Mesothelial cell of epicardium (in vitro differentiated cells): ENCODE measurements at places on chromosomes 16 and 17. TPM values are rescaled to one million over a fixed set of nuclear protein-coding genes. Genes with fewer than 3 reads are reported as not detected.
A peak's percentile ranks its signal among the peaks of the same experiment; 100 is the strongest.

The KRT9 gene
- not detected in 3 replicates for total RNA-seq

The PRSS22 gene
- total RNA-seq: 22.8 to 25.1 TPM (median 24.9 TPM) in 3 replicates

The MGAT5B gene
- 0.47 to 1.0 TPM (median 0.78 TPM) in 3 replicates for total RNA-seq

DNA sequence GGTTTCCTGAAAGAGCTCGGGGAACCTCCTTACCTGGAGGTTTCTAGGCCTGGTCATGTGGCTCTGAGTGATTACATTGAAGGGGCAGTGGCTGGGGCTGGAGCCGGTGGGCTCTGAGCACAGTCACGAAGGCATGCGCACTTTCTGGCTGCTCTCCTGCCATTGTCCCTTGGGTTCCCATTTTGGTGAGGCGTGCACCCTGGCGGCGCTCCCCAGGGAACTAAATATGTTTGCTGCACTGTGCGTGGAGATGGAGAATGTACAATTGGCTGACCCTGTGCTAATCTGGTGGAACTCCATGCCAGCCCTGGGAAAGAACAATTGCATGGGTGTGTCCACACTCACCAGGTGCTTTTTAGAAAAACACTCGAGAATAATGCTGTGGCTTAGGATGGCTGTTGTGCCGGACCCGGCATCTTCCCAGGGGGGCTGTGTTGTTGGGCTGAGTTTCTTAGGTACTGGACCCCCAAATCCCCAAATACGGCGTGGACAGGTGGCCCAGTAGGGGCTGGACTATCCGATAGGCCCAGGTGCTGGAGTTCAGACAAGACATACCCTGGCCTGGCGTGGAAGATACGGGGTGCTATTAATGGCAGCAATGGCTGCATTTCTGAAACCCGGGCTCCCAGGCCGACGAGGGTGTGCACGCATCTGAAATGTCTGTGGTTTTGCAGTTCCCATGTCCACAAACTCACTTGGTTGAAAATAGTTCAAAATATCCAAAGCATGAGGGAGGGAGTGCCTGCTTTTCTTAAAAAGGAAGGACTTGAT is 230.5 kb downstream of the SEC14L1 start:
- no peaks in the 10 kb centered on the region for H3K27me3 ChIP-seq
- H3K36me3 ChIP-seq: no peaks in the 10 kb centered on the region
- peak overlapping the region; percentile 66 for H3K4me3 ChIP-seq
- no peak for DNase-seq
- H3K27ac ChIP-seq: peak overlapping the region; percentile 94

DNA sequence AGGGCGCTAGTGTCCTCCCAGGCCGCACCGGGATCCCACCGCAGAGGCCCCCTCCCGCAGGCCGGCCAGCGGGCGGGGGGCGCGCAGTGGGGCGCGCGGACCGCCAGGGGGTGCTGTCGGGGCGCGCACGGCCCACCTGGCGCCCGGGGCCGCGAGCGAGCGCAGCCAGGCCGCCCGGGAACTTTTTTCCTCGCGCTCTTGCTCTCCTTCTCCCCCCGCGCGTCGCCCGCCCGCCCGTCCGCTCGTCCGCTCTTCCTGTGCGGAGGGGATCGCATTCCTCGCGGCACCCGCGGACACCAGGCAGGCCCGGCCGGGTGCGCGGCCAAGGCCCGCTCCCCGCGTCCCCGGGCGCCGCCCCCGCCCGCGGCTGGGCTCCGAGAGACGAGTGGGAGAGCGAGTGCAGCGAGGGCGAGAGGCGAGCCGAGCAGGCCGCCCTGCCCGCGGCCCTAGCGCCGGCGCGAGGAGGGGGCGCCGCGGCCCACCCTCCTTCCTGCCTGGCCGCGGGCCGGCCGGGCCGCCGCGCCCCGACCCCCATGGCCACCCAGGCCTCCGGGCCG is at the start of gene RAI1:
TSS of gene RAI1 (plus strand) at position 272 of the 557 bp plus-strand sequence. CDS start 111,491 bp downstream, outside the sequence.
- no peaks in the 10 kb centered on the region for H3K27me3 ChIP-seq
- peak within 1 kb of the TSS; percentile 92 for H3K27ac ChIP-seq
- H3K4me3 ChIP-seq: peak within 1 kb of the TSS; percentile 85
- peaks cover 36% of the 10 kb centered on the region for H3K4me1 ChIP-seq

The MT1F gene
- total RNA-seq: 0.63 to 0.95 TPM (median 0.66 TPM) in 3 replicates

The RNF43 gene
- 38.7 to 40.3 TPM (median 39.0 TPM) in 3 replicates for total RNA-seq

DNA sequence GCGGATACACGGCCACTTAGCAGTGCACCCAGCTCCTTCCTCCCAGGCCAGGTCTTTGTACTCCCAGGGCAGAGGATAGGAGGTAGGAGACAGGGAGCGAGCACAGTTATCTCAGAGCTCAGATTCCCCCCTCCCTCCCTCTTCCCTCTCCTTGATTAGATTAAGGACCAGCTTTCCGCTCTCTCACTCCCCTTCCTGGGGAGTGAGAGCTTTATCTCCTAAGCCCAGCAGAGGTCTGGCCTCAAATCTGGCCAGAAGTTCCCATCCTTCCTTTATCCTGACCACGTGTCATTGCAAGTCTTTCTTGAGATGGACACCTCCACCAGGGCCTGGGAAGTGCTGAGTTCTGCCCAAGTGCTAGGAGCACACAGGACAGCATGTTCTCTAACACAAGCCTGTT is 5.1 kb downstream of the ARL4D start:
- H3K4me3 ChIP-seq: no peak overlapping the region
- H3K4me1 ChIP-seq: peaks cover 48% of the 10 kb centered on the region
- peaks cover 2% of the 10 kb centered on the region for H3K36me3 ChIP-seq
- no peaks in the 10 kb centered on the region for H3K27me3 ChIP-seq

- H3K27ac ChIP-seq: no peak overlapping the region
- DNase-seq: no peak
- H3K4me1 ChIP-seq: peaks cover 23% of the 10 kb centered on the region
Observed at GRCh38 chr16:1154887-1155331, 2.0 kb downstream of the CACNA1H start.

The PABPN1L gene
- 0.22 to 0.41 TPM (median 0.40 TPM) in 3 replicates for total RNA-seq

DNA sequence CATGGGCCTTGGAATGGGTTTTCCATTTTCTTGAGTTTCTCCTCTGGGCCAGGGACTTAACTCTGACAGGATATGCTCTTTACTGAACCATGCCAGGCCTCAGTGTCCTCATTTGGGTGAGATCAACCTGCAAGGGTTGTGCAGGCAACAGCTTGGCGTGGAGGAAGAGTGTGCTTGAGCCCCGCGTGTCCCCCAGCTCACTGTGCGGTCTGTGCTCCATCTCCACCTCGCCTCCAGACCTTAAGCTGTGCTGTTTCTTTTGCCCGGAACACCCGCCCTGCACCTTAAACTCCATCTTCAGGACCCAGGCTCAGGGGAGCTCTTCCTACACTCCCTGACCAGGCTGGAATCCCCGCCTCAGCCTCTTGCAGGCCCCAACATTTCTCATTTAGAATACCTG is 9.7 kb downstream of the RUSF1 start:
- DNase-seq: no peak
- no peaks in the 10 kb centered on the region for H3K4me1 ChIP-seq
- H3K36me3 ChIP-seq: peaks cover 14% of the 10 kb centered on the region

The C17orf50 gene
- total RNA-seq: not detected in 3 replicates

GRCh38 chr17:66637491-66637890 is 197.4 kb upstream of the CACNG5 start:
- H3K4me3 ChIP-seq: no peak overlapping the region
- DNase-seq: no peak
- H3K4me1 ChIP-seq: peaks cover 4% of the 10 kb centered on the region

- no peaks in the 10 kb centered on the region for H3K36me3 ChIP-seq
- H3K4me3 ChIP-seq: no peak overlapping the region
- DNase-seq: no peak
- peaks cover 2% of the 10 kb centered on the region for H3K4me1 ChIP-seq
Observed at GRCh38 chr17:73759734-73760438, 115.6 kb upstream of the SDK2 start.

The KCTD13 gene
- 26.4 to 30.6 TPM (median 30.5 TPM) in 3 replicates for total RNA-seq

The PRSS33 gene
- not detected in 3 replicates for total RNA-seq

The NPIPA7 gene
- total RNA-seq: 8.7 to 11.9 TPM (median 10.3 TPM) in 3 replicates

The ATAD5 gene
- total RNA-seq: 9.7 to 11.3 TPM (median 10.6 TPM) in 3 replicates

The CACNG4 gene
- total RNA-seq: 9.5 to 10.4 TPM (median 10.1 TPM) in 3 replicates

DNA sequence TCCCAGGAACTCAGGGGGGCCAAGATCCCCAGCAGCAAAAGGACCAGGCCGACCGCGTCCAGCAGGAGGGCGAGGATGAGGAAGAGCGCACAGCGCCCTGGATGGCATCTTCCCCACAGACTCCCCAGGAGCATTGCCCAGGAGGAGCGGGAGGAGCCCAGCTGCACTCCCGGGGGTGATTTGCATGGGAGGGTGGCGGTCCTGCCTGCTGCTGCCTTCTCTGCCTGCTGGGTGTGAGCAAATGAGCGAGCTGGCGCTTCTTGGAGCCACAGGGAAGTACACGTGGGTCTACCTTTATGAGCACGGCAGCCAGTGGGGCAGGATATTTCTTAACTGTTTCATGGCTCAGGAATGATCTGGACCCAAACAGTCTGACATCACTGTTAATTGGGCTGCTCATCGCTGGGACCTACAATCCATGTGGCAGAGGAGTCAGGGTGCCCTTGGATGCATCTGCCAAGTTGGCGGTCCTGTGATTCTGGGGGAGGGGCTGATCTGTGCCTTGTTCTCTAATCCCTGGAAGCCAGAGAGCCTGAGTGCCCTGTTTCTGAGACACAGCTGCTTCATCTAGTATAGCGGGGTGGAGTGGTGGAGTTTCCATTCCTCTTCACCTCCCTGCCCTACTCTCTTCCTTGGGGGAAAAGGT is at the start of gene TMEM238L:
TSS of gene TMEM238L (minus strand) at position 270 of the 646 bp plus-strand sequence. CDS start at position 134, 136 bp downstream.
- H3K4me1 ChIP-seq: no peaks in the 10 kb centered on the region
- no peak within 1 kb of the TSS for H3K27ac ChIP-seq
- no peaks in the 10 kb centered on the region for H3K27me3 ChIP-seq
- no peaks in the 10 kb centered on the region for H3K36me3 ChIP-seq

- no peak overlapping the region for H3K4me3 ChIP-seq
- no peaks in the 10 kb centered on the region for H3K36me3 ChIP-seq
- peaks cover 6% of the 10 kb centered on the region for H3K27me3 ChIP-seq
- H3K4me1 ChIP-seq: no peaks in the 10 kb centered on the region
- H3K27ac ChIP-seq: no peak overlapping the region
- no peak for DNase-seq
Observed at GRCh38 chr16:65601781-65602180, 479.9 kb upstream of the CDH11 start.

- H3K36me3 ChIP-seq: peaks cover under 1% of the 10 kb centered on the region
- H3K4me3 ChIP-seq: no peak overlapping the region
- H3K27me3 ChIP-seq: no peaks in the 10 kb centered on the region
- no peak overlapping the region for H3K27ac ChIP-seq
- peaks cover 9% of the 10 kb centered on the region for H3K4me1 ChIP-seq
Observed at GRCh38 chr16:85291302-85292148, 179.3 kb upstream of the CIBAR2 start.

The ARMC5 gene
- 17.0 to 18.5 TPM (median 17.7 TPM) in 3 replicates for total RNA-seq

The HS3ST6 gene
- total RNA-seq: 0.22 to 0.36 TPM in 2 of 3 replicates, not detected in the other

DNA sequence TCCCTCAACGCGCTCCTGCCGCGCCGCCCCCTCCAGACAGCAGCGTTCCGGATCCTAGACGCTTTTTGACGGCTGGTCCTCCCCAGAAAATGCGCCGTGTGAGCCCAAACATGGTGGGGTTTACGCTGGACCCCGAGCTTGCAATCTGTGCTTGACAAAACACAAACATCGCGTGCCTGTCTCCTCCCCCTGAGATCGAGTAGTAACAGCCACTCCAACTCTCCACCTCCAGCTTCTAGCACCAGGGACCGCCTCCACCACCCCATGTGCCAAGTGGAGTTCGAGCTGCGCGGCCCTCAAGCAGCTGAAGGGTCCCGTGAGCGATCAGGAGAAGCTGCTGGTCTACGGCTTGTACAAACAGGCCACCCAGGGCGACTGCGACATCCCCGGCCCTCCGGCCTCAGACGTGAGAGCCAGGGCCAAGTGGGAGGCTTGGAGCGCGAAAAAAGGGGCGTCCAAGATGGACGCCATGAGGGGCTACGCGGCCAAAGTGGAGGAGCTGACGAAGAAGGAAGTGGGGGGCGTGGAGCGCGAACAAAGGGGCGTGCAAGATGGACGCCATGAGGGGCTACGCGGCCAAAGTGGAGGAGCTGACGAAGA is 656 bp upstream of the GEMIN4 start:
- no peaks in the 10 kb centered on the region for H3K27me3 ChIP-seq
- DNase-seq: no peak
- peak overlapping the region; percentile 83 for H3K4me3 ChIP-seq
- H3K36me3 ChIP-seq: peaks cover 30% of the 10 kb centered on the region

The NTN3 gene
- total RNA-seq: 17.4 to 17.9 TPM (median 17.5 TPM) in 3 replicates

DNA sequence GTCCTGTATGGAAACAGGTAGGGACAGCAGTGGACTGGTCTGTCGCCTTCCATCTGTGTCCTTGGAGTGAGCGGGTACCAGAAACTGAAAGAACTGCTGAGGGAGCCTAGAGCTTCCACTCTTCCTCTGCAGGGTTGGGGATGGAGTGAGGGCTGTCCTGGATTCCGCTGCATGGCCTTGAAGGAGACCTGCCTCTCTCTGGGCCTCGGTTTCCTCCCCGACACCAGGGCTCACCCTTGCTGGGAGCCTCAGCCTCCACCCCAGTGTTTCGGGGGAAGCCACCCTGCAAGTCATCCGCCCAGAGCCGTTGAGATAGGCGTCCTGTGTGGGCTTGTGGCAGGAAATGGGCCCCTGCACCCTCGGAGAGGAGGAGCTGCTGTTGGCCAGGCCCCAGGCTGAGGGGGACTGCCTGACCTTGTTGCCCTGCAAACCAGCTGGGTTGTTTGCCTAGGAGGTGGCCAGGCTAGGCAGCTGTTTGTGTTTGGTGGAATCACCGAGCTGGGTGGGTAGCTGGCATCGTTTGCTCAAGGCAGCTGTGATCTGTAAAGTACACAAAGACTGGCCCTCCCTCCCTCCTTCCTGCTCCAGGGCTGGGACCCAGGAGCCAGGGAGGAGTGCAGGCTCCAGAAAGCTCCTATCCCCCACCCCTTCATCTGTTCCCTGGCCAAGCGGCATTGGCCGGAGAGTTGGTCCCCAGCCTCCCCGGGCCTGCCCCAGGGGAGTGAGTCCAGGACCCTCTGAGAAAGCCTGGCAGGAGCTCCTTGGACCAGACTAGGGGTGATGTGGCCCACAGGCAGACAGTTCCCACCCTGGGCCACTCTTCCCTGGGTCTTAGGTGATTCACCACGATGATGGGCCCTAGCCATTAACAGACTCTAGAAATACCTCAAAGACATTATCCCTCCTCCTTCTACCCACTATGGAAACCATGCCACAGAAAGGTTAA is 1.3 kb downstream of the RAB37 start:
- peaks cover 37% of the 10 kb centered on the region for H3K27me3 ChIP-seq
- no peak for DNase-seq
- H3K4me1 ChIP-seq: peaks cover 15% of the 10 kb centered on the region
- peak overlapping the region; percentile 55 for H3K4me3 ChIP-seq
- H3K27ac ChIP-seq: no peak overlapping the region
- no peaks in the 10 kb centered on the region for H3K36me3 ChIP-seq

DNA sequence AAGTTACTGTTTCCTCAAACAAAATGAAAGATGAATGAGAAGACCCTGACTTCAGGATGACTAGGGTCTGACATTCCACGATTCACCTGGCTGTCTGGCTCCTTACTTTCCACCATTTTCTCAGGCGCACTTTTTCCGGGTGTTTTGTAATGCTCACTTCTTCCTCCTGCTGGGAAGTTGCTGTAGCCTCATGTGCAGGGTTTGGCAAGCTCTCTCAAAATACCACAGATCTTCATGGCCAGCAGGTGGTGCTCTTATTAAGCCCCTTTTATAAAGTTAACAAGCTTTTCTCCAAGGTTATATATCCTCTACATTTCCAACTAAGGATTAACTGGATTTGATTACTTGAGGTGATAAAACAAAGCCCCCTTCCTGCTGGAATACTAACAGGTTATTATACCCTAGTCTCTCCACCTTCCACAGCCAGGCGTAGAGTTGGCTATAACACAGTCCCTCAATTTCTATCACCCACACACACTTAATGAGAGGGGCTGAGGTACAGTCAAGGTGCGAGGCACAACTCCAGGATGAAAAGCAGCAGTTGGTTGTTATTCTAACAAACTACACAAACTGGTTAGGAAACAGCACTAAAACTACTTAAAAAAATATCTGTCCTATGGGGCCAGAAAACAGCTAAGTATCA is 45.4 kb downstream of the STH start:
- peaks cover 21% of the 10 kb centered on the region for H3K36me3 ChIP-seq
- DNase-seq: no peak
- peaks cover 30% of the 10 kb centered on the region for H3K4me1 ChIP-seq
- no peak overlapping the region for H3K4me3 ChIP-seq
